Stimulated activated CD4-positive, alpha-beta T cell treated with anti-CD3 and anti-CD28 coated beads, Interleukin-12 subunit alpha, Interleukin-12 subunit beta, amount 100 ng/mL, for 48 hours (primary cell): ENCODE measurements at places on chromosomes 12 and 14.

GRCh38 chr14:51448831-51449670, 202.7 kb upstream of the FRMD6 start:
- no peak for DNase-seq

DNA sequence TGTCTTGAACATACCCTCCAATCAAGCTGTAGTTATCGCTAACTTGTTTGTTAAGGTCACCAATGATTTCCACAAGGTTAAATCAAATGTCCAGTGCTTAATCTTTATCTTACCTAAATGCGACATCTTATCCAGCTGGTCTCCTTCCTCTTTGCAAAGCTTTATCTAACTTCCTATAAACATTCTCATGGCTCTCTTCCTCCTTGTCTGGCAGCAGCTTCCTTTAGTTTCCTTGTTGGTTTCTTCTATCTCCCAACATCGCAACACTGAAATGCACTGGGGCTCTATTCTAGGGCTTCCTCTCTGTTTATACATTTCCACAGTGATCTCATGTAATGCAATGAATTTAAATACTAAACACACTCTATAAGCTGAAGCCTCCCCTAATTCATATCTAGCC, 28.7 kb downstream of the UBE2N start:
- no peak for DNase-seq

DNA sequence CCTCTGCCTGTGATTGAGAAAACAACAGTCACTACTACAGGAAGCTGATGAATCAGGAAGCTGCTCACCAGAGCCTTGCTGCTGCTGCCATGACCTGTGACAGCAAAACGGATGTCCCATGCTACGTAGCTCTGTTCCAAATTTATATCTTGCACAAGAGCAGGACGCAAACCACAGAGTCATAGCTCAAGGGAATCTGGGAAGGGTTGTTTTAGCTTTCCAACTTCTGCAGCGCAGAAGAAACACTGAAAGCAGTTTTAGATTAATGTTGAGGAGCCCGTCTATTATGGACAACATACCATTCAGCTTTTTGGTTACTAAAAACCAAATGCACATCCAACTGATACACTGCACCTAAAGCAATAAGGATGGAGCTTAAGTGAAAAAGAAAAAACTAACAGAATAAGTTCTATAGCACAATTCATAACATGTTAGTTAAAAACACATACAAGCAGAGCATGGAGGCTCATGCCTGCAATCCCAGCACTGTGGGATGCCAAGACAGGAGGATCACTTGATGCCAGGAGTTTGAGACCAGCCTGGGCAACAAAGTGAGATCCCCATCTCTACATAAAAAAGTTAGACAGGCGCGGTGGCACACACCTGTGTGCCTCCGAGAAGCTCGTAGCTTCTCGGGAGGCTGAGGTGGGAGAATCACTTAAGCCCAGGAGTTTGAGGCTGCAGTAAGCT, 1.7 kb upstream of the ANKRD33 start:
- DNase-seq, result no peak

DNA sequence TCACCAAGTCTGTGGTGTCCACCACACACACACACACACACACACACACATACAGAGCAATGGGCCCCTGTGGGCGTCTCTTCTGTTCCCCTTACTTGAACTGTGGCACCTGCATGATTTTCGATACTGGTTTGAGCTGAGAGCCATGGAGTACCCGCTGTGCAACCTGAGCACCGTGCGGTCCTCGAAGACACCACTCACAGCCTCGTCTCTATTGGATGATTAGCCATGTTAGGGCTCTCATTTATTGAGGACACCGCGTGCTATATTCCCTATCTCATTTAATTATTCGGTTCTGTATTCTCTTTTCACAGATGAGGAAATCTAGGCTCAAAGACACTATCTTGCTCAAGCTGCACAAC, 623 bp upstream of the C14orf132 start:
- no peak for DNase-seq

DNA sequence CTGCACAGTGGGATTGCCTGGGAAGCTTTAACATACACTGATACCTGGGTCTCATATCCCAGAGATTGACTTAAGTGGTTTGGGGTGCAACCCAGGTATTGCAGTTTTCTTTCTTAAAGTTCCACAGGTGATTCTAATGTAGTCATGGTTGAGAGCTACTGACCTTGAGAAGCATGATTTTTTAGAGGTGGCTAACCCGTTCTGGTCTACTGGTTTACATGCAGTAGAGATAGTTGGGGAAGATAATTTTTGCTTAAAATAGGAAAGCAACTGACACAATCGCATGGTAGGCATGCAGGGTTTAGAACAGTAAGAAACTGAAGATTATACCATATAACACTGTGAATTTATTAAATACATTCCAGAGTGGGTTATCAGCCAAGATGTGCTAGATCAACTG, 134.2 kb upstream of the DNM1L start:
- DNase-seq, result no peak

DNA sequence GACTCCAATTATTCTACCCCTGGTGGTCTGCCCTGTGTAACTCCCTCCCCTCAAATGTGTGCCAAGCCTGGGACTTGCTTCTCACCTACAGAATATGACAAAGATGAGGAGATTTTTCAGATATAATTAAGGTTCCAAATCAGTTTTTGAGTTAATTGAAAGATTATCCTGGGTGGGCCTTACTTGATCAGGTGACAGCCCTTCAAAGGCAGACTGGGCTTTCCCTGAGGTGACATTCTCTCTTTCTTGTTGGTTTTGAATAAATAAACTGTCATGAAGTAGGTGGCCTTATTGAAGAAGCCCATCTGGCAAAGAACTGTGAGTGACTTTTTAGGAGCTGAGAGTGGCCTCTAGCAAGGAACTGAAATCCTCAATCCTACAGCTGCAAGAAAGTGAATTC, 106.0 kb downstream of the BRMS1L start:
- DNase-seq, result no peak

GRCh38 chr12:79048962-79049361, 184.4 kb downstream of the SYT1 start:
- no peak for DNase-seq

- no peak for DNase-seq
Measured at GRCh38 chr14:101185073-101185835, 281.7 kb upstream of the RTL1 start.

- no peak for DNase-seq
Measured at GRCh38 chr14:80100681-80101080, 110.6 kb downstream of the DIO2 start.

GRCh38 chr14:33548606-33549005, 402.3 kb downstream of the EGLN3 start:
- DNase-seq, result no peak

- DNase-seq, result no peak
Measured at GRCh38 chr12:62738616-62739015, 196.3 kb downstream of the PPM1H start.

DNA sequence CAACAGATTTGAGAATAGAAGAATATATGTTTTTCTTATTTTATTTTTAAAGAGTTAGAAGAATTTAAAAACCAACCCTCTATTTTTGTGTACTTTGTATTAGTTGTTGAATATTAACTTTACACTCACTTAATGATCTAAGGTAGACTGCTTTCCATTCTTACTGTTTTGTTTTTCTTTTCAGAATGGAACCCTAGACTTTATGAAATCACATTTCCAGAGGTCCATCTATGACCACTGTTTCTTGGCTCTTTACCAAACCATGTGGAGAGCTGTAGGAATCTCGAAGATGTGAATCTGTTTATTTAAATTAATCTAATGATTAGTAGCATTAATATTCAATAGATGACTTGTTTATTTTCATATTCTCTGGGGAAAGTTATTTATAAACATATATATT, 7.2 kb upstream of the PIK3C2G start:
- DNase-seq, result no peak

DNA sequence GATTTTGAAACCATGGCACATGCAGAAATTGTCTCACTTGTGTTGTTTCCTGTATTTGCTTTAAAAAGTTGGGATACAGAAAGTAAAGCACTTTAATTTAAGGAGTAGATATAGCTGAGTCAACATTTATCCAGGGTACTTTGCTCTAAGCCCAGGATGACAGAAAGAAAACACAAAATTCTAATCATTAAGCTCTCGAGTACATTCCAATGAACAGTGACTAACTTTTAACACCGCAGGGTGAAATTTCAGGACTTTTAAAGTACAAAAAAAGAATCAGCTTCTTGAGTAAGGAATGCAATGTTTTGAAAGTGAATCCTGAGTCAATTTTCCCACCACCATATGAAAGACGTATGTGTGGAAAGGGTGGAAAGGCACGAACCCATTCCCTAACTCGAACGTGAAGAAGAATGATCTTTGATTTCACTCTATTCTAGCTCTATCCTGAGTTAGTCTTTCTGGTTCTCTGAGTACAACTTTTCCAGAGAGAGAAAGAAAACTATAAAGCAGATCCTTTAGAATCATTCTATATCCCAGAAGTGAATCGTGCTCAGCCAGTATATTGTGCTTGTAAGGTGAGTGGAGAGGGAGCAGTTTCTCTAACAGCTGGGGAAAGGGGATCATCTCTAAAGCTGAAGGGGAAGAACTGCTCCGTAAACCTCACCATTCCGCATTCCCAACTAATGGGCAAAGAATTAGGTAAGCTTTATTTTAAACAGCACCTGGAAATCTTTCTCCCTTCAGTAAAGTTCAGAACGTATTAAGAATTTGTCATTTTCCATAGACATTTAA, 779.0 kb upstream of the FLRT2 start:
- DNase-seq, result no peak

GRCh38 chr12:32353540-32353939, 45.8 kb upstream of the FGD4 start:
- no peak for DNase-seq

DNA sequence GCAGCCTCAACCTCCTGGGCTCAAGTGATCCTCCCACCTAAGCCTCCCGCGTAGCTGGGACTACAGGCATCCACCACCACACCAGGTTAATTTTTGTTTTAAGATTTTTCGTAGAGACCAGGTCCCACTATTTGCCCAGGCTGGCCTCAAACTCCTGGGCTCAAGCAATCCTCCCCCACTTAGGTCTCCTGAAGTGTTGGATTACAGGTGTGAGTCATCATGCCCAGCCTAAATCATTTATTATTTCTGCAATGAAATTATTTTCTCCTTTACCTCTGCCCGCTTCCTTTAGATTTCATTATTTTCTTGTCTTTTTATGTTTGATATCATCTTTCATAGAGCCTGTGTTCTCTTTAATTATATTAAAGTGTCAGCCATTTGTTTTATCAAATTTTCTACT, 165.2 kb upstream of the OTX2 start:
- DNase-seq, result no peak

DNA sequence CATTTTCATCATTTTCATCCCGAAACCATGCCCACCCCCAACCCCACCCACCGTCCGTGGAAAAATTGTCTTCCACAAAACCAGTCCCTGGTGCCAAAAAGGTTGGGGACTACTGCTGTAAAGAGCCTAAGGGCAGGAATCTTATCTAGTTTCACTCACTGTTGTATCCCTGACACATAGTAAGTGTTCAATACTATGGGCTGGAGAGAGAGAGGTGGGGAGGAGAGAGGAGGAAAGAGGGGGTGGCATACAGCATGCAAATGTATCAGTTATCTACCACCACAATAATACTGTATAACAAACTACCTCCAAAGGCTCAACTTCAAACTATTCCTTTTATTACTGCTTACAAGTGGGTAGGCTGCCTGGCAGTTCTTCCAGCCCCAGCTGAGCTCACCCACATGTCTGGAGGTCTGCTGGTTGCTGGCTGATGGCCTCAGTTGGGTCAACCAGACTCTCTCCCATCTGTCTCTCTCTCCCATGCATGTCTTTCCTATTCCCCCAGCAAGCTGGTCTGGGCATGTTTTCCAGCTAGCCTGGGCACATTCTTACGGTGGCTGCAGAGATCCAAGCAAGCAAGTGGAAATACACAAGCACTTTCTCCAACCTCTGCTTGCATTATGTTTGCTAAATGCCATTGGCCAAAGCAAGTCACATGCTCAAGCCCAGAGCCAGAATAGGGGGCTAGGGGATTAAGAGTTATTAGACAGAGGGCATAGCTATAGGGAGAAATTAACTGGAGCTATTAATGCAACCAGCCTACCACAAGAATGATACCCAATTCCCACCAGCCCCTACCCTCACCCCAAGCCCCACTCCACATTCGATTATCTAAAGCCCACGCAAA, 31.6 kb upstream of the FICD start:
- no peak for DNase-seq

DNA sequence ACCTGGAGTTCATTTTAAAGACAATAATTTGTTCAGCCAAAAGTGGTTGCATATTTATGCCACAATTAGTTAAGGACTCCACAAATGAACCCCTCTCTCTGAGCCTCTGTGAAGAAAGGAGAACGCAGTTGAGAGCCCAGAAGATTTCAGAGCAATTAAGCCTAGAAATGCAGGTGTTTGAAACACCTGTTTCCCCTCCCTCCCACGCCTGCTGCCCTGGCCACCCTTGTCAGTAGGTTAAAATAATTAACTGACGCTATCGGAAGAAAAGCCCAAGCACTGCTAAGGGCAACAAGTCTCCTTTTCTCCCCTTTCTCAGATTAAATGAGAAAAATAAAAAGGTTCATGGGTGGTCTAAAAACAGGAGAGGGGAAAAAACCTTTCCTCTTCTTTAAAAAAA, 99.2 kb downstream of the PPM1A start:
- no peak for DNase-seq

- DNase-seq, result peak; percentile 68
Measured at GRCh38 chr14:106694638-106695393, 1168.4 kb downstream of the TMEM121 start.

DNA sequence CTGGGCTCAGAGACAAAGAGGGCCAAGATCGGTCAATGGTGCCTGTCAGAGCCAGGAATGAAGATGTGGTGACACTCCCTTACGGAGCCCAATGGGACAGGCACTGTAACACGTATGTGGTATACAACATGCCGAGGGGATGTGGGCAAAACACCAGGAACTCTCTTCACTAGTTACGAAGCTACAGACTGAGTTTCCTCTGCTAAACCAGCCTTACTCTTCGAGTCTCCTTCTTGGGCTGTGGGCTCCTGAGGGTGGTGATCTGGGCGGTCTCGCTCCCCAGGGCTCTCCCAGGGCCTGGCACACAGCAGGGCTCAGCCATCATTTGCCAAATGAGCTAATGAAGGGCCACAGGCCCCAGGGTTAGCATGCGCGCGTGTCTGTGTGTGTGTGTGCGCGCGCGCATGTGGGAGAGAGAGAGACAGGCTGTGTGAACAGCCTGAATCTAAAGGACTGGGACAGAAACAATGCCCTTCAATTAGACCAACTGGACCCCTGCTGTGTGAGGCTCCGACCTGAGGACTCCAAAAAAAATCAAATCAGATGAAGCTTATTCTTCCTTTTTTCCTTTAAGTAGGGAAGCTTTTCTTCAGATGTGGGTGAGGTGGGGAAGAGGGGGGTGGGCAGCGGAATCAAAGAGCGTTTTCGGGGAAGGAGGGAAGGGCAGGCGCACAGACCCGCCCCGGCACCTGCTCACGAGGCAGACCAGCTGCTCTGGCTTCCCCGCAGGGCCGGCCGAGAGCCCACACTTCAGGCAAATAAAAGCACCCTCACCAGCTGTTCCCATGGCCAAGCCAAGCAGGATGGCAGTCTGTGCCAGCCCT, 42.5 kb downstream of the CCDC88C start:
- DNase-seq, result no peak

GRCh38 chr14:53355581-53356112, 202.5 kb upstream of the DDHD1 start:
- no peak for DNase-seq

GRCh38 chr14:65115615-65116014, 13.3 kb upstream of the MAX start:
- DNase-seq, result no peak
